ENCODE measurements at places on chromosomes 3 and 15. TPM values are rescaled to one million over a fixed set of nuclear protein-coding genes. Genes with fewer than 3 reads are reported as not detected.

The PSTPIP1 gene
- 1.2 TPM for total RNA-seq

The CISH gene
- total RNA-seq = 5.0 TPM

The ERICH6 gene
- total RNA-seq = 0.21 TPM

The TMC3 gene
- 0.95 TPM for total RNA-seq

The PLSCR2 gene
- 0.85 TPM for total RNA-seq

DNA sequence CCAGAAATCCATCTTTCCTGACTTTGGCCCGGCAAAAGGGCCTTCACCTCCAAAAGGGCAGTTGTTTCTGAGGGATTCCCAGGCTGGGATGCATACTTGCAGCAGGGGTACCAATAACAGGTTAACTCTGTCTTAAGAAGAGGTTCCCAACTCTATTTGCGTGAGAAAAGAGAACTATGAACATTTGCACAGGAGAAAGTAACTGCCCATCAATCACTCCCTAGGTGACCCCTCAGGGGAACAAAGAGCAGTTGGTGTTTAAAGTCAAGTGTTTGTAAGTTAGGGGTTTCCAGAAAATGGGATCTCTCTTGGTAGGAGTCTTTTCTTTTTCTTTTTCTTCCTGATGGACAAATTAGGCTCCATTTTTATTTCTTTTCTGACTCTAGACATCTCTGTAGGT lies 97.3 kb downstream of the EPHB1 start:
- DNase-seq = no peak

- DNase-seq = no peak
Observed at GRCh38 chr3:149243540-149243939, 21.9 kb upstream of the CP start.

GRCh38 chr3:108518895-108519294 lies 8.5 kb upstream of the MYH15 start:
- no peak for DNase-seq

DNA sequence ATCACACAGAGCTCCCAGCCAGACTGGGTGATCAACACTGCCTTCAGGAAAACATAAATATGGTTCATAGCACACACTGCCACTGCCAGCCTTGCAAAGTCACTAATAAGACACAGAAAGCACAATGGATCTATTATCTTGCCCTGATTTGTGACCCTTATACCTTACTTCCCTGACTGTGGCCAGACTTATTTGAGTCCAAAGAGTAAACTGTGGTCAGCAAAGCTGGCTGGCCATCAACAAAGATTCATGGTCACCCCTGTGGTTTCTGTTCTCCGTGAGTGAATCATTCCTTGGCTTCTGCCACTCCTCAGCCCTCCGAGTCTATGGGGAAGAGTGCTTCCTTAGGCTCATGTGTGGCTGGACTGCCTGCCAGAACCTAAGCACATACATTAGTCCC lies 437.7 kb downstream of the RAP2B start:
- no peak for DNase-seq

DNA sequence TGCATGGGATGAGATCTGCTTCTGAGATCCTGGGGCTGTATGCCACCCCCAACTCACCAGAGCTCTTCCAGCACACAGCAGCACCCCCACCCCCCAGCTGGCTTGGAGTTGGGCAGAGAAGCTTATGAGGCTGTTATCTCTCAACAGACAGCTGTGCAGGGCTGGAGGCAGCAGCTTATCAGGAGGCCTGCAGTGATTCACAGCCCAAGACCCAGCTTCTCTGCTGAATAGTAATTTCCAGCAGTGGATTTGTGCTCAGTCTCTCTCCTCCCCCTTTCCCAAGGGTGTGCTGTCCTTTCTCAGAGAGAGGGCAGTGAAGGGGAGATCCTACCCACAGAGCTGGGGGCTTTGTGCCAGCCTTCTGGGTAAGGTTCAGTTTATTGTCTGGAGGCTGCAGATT lies 2.1 kb downstream of the RPP25 start:
- peak; percentile 62 for DNase-seq

DNA sequence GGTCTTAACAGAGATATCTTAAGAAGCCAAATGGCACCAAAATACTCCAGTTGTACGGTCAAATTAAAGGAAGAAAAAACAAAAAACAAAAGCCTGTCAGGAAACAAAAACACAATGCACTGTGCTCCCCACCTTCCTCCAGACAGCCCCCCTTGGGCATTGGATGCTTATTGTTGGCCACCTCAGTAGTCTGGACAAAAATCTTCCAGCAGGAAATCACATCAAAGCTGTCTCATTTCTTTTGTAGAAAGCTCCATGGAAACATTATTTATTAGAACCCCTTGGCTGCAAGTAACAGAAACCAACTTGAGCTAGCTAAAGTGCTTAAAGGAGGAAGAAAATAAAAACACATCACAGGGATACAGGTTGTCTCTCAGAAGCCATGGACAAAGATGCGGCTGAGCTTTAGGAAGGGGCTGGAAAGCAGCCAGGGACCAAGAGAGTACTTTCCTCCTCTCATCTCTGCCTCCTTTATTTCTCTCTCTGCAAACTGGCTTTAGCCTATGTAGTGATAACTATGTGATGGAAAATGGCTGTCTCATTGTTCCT lies 651.5 kb upstream of the ADAMTS9 start:
- no peak for DNase-seq

DNA sequence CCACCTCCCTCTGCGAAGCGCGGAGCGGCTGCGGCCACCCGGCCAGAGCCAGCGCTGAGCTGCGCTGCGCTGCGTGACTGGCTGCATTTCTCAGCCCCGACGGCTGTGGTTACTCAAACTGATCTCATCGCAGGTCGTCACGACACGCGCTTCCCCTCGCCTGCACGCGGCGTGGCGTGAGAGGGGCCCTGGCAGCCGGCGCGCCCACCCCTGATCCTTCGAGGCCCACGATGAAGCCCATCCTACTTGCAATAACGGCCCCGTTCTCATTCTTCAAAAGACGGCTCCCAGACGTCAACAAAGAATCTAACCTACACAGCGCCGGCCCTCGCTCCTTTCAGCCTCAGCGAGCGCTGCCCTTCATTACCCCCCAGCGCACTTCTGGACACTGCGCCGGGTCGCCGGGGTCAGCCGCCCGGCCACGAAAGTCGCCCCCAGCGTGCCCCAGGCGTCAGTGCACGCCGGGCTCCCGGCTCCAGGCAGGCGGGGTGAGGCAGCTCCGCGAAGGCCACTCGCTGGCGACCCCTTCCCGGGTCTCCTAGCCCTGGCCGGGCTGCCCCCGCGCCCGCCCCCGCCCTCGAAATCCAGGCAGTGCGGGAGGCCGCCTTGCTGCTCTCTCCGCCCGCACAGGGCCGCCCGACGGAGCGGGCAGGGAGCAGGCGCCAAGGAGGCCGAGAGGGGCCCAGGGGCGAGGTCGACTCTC lies 9.9 kb upstream of the LEKR1 start:
- no peak for DNase-seq

GRCh38 chr3:10445561-10446175 lies 59.7 kb downstream of the ATP2B2 start:
- DNase-seq = no peak

GRCh38 chr3:153397794-153398193 lies 235.8 kb downstream of the RAP2B start:
- DNase-seq = no peak

DNA sequence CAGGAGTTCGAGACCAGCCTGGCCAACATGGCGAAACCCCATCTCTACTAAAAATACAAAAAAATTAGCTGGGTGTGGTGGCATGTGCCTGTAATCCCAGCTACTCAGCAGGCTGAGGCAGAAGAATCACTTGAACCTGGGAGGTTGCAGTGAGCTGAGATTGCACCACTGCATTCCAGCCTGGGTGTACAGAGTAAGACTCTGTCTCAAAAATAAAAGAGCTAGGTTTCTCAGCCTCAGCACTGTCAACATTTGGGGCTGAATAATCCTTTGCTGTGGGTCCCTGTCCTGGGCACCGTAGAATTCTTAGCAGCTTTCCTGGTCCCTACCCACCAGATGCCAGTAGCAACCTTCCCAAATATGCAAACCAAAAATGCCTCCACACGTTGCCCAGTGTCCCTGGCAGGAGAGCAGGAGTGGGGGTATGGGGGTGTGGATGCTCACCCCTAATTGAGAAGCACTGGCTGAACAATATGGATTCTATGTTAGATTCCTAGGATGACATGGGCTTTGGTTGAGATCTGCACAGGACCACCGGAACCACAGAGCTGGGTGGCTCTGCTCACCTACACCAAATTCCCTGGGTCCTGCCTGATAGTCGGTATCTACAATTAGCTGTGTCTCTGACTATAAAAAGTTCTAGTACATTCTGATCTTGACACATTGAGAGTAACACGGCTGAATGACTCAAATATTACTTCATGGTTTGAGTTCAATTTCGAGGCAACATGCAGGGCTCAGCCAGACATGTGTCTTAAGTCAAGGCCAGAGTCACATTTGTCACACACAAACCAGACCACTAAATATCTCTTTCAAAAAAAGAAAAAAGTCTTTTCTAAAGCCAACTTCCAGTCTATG lies 577.0 kb upstream of the MDFIC2 start:
- no peak for DNase-seq

DNA sequence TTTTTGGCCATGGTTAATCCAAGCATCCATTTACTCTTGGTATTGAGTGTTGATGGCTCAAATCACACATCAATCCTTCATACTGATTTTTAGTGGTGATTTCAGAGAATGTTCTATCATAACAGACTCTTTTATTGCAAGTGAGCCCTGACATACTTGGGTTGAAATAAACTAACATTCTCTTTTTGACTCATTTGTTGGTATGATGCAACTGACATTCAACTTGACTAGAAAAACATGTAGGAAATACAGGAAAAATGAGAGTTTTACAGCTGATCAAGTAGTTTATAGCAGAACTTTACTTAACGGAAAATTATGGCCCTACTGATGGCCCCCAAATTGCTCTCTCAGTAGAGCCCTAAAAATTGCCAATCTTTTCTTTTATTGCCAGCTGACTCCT lies 173.9 kb upstream of the CD96 start:
- no peak for DNase-seq

DNA sequence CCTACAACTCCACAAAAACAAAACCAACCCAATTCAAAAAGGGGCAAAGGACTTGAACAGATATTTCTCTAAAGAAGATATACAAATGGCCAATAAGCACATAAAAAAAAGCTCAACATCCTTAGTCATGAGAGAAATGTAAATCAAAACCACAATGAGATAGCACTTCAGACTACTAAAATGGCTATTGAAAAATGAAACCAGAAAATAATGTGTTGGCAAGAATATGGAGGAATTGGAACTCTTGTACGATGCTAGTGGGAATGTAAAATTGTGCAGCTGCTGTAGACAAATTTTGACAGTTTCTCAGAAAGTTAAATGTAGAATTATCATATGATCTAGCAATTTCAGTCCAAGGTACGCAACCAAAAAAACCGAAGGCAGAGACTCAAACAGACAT lies 29.0 kb downstream of the KY start:
- no peak for DNase-seq

DNA sequence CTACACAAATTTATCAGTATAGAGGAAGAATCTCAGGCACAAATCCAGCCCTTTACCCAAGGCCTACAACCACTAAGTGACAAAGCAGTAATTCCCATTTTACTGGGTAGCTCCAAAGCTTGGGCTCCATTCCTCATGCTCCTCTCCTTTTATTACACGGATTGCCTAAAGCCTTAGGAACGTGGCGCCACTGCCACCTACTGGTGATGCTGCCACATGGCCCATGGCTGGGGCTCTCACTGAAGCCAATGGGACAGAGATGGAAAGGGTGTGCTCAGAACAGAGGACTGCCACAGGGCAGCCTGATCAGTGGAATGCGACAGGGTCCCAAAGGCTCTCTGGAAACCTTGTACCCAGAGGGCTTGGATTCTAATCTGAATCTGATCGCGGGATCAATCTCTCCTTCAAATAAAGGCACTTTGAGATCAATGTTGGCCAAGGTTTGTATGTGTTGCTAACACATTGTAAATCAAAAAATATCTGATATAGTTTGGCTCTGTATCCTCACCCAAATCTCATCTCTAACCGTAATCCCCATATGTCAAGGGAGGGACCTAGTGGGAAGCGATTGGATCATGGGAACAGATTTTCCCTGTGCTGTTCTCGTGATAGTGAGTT lies 33.5 kb upstream of the LYZL4 start:
- peak; percentile 23 for DNase-seq

- peak; percentile 42 for DNase-seq
Observed at GRCh38 chr15:92715758-92716157, 60.2 kb upstream of the FAM174B start.

DNA sequence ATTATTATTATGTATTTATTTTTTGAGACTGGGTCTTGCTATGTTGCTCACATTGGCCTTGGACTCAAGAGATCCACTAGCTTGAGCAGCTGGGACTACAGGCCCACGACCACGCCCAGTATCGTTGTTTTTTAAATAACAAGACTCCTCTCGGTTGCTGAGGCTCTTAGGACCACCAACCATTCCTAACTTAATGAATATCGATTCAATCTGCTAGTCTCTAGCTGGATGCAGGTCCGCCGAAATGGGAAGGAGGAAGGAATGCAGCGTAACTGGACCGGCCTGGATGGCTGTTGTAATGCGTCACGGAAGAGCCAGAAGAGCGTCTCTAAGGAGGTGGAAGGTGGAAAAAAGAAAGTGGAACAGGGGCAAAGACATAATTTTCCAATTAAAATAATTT lies 1.7 kb downstream of the ANXA2 start:
- no peak for DNase-seq

DNA sequence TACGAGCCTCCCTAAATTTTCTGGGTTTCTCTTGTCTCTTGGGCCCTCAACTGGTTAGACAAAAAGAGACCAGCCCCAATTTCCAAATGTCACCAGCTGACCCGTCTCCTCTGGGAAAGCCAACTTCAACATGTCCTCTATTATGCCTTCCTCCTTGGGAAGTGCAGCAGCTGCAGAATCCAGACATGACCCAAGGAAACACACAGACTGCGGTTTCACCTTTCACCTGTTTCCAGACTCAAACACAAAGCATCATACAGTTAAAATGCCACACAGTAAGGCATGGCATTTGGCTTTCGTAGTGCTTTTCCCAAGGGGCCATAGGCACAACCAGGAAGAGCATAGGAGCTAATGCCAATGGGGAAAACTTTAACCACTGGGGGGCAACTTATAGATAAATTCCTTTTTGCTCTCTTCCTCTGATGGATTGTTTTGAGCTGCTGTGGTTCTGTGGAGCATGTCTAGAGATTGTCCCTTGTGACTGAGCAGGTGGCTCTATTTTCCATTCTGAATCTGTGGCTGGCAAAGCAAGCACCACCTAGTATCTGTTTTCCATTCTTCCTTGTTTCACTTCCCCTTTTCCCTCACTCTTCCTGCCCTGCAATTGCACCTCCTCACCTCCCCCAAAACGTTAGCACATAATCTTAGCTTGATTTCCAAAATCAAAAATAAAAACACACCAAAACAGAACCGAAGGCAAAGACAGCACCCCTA lies 49.3 kb downstream of the HHLA2 start:
- no peak for DNase-seq

DNA sequence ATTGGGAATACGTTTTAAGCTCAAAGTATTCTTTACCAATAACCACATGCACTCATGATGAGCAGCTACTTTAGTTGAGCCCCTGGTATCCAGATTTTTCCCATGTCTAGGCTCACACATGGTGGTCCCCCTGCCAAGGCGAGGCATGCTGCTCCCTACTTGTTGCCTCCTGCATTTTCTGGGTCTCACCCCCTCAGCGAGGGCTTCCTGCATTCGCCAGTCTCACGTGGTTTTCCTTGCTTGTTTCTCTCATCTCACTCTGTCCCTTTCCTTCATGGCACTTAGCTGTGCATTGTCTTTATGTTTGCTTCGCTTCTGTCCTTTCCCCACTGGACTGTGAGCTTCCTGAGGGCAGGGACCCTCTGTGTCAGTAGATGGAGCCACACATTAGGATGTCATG lies 99.2 kb downstream of the PDZRN3 start:
- DNase-seq = no peak
